ENCODE measurements at places on chromosomes 1 and 21.
A peak's percentile ranks its signal among the peaks of the same experiment; 100 is the strongest.

GRCh38 chr1:39566441-39567137 lies 10.0 kb downstream of the PABPC4 start:
- no peak for DNase-seq

DNA sequence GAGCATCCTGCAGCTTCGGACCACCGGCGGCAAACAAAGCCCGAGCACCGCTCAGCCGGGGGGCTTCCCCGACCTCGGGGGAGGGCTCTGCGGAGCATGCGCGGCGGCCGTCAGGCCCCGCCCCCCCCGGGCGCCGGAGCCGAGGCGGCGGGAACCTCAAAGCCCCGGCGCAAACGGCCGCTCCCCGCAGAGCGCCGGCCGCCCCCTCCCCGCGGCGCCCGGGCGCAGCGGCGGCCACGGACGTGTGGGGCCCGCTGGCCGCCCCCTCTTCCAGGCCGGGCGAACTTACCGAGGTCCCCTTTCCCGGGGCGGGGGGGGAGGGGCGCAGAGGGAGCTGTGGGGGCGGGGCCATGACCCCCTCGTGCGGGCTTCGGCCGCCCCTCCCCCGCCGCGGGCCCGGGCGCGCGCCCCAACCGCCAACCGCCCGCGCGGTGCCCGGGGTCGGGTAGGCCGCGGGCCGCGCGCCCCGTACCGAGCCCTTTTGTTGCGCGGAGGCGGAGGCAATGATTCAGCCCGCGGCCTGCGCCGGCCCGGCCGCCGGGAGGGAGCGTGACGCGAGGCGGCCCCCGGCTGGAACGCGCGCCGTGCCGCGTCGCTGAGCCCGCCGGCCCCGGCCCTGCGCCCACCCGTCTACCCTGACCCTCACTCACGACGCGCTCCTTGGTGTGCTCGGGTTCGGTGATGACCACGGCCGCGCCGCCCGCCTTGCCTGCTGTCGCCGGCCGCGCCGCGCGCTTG lies 1.7 kb downstream of the RCC2 start:
- peak; percentile 32 for DNase-seq

DNA sequence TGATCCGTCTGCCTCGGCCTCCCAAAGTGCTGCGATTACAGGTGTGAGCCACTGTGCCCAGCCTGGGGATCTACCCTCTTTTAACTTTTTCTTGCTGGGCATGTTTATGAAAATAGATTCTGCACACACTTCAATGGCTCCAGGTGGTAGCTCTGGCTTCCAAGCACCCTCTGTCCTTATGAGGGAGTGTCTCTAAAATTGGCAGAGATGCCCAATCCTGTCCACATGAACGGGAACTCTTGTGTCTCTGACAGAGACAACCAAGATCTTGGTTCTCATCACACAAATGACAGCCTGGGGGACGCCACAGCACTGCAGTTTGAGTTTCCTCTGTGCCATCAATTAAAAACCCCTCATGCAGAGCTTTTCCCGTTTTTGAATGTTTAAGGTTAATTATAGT lies 43.4 kb upstream of the ANGPTL7 start:
- DNase-seq, result no peak

- DNase-seq, result peak; percentile 74
These were observed 2.4 kb downstream of the IGSF21 start for GRCh38 chr1:18109756-18110597.

DNA sequence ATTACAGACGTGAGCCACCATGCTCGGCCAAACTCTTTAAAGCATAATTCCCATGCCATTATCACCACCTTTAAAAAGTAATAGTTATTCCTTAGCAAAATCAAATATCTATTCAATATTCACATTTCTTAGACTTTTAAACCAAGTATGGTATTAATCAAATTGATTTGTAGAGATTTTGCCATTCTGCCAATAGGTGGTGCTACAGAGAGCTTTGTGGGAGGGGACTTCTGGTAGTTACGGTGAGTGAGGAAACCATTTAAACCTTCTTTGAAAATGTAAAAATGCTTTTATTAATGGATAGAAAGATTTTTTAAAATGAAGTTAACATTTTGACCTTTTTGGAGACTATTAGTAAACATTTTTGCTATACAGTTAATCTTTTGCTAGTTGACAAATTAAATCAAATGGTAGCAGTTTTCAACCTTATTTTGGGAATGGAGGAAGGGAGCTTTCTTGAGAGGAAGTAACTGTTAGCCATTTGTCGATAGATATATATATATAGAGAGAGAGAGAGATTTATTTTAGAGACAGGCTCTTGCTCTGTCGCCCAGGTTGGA lies 19.3 kb downstream of the IARS2 start:
- DNase-seq, result no peak

All from occipital lobe (tissue), 3 donors.